Activated CD4-positive, alpha-beta T cell treated with anti-CD3 and anti-CD28 coated beads, Interleukin-2, amount 50 U/mL, for 48 hours (primary cell): ENCODE measurements at places on chromosomes 6 and 20.

DNA sequence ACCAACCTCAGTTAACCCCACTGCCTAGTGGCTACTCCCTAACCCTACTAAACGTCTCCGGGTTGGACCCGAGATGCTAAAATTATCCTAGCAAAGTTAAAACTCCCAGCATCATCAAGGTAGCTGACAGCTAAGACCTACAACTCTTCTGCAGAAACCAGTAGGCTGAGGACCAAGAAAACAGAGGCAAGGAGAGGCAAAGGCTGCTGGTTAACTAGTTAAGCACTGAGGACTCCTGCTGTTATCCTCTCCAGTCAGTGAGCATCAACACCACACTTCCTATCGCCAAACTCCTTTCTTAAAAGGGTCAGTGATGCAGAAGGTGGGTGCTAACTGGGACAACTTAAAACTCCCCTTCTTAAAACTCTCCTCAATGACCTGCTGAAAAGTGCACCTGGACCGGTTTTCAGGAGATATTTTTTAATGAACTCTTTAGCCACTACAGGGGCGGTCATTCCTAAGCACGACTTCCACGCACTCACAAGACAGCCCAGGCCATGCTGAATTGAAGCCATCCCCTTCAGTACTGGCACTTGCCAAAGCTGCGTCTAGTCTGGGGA lies 1.7 kb downstream of the TRERF1 start:
- no peak for DNase-seq

GRCh38 chr20:6683021-6683977 lies 84.2 kb upstream of the BMP2 start:
- DNase-seq = no peak

- DNase-seq = no peak
Observed at GRCh38 chr6:133503336-133503729, 262.2 kb downstream of the EYA4 start.

- no peak for DNase-seq
Observed at GRCh38 chr6:161198783-161199460, 74.9 kb downstream of the AGPAT4 start.

DNA sequence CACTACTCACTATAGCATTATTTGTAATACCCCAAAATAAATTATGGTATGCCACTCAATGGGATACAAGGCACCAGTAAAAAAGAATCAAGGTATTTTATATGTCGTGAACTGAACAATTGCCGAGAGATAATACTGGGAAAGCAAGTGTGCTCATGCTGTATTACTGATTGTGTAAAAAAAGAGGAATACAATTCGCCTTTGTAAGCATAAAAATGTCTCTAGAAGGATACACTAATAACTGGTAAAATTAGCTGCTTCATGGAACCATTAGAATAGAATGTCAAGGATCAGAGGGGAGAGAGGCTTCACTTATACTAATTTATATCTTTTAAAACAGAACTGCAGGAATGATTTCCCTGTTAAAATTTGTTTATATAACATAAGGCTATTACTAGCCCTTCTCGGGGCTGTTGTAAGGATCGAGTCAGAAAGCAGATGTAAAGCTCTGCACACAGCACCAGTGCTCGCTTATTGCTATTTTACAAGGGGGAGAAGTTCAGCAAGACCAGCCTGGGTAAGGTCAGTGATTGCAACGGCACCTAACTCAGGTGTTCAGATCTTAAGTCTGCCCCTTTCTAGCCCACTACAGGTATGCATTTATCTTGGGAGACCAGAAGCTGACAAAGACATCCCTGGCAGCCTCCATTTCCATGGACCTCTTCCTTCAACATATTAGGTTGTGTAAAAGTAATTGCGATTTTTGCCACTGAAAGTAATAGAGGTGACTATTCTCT lies 61.6 kb downstream of the MYH7B start:
- DNase-seq = no peak

GRCh38 chr6:41705996-41706835 lies 29.2 kb downstream of the TFEB start:
- peak; percentile 79 for DNase-seq
